ENCODE measurements at places on chromosomes 1 and 21.

DNA sequence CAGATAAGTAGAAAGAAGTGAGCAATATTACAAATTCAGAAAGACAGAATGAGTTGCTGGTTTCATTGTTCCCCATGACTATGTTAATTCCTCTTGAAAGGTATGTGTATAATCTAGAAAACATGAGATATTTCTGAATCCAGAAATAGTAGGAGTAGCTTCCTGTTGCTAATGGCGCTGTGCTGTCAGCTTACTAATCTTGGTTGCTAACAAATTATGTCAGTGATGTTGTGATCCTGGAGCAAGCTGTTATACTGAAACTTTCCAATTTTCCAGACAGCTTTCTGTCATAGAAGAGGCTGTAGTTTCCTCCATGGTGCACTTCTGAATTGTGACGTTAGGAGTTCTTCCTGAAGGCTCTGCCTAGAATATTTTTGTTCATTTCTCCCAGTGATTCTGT lies 372.3 kb downstream of the USP25 start:
- no peak for DNase-seq

DNA sequence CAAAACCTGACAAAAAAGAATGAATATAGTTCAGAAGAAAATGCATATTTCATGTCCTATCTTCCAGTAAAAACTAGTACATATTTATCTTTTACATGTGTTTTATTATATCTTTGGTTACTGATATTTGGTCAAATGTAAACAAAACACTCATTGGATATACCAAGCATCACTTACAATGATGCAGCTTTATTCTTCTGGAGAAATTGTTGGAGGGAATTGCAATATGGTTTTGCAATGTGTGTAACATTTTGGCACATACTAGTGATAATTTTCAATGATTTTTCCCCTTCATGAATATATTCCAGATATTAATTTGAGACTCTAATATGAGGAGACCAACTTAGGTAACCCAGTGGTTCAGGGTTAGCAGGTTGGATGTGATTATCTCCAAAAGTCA lies 146.1 kb downstream of the ZC3H11B start:
- DNase-seq: no peak

GRCh38 chr1:55309053-55309452 lies 93.9 kb upstream of the USP24 start:
- DNase-seq: no peak

DNA sequence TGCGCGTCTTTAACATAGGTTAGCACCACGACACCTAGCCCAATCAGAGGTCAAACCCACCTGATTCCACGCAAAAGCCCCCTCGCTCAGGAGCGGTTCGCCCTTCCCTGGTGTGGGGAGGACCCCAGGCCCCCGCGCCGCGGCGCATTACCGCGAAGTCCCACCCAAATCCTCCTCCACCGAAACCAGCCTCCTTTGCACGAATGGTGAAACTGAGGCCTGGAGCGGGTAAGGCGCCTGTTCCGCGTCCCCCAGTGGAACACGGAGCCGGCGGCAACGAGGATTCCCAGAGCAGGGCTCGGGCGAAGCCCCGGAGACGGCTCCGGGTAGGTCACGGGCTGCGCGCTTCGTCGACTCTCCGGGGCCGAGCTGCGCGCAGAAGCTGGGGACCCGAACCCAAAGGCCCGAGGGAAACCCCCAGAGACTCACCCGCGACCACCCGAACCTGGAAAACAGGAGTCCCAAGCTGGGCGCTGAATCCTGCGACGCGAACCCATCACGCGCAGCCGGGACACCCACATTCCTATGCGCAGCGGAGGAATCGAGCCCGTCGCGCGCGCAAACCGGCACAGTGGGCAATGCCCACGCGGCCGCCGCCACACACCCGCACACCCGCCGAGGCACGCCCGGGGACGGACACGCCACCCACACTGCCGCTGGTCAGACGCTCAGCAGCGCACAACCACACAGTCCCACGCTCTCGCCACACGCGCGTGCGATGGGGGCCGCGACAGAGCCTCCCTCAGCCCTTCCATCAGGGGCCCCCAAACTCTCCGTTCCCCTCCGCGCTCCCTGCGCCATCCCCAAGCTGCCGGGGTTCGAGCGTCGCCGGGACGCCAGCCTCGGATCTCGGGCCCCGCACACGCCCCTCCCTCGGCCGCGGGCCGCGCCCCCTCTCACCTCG lies 507 bp downstream of the GLIS1 start:
- DNase-seq: no peak

DNA sequence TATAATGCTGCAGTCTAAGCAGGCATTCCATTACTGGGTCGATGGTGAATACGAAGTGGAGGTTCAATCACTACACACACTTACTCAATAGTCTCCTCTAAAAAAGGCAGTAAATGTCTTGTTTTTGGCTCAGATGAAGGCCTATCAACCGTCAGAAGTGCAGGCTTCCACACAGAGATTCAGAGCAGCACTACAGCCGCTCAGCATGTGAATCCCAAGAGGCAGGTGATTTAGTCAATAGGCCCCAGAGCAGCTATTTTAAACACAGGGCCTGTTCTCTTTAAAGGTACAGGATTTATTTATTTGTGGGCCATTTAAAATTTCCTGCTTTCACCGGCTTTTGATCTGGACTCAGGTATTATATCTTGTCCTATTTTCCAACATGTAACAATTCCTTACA lies 293.7 kb downstream of the RGS7 start:
- DNase-seq: no peak

DNA sequence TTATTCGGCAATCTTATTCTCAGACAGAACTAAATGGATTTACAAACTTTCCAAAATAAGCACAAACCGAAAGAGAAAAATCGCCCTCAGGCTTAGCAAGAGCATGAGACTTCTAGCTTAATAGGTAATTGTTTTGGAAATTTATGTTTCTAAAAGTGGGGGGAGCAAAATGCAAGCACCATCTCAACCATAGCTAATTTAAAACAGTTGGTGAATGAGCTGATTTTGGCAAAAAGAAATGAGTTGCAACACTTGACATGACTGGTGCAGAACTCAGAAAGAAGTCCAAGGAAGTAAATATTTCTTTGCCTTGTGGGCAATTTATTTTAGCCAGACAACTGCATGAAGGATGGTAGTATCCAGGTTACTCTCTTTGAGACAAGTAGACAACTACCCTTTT lies 71.5 kb upstream of the PTGFR start:
- no peak for DNase-seq

DNA sequence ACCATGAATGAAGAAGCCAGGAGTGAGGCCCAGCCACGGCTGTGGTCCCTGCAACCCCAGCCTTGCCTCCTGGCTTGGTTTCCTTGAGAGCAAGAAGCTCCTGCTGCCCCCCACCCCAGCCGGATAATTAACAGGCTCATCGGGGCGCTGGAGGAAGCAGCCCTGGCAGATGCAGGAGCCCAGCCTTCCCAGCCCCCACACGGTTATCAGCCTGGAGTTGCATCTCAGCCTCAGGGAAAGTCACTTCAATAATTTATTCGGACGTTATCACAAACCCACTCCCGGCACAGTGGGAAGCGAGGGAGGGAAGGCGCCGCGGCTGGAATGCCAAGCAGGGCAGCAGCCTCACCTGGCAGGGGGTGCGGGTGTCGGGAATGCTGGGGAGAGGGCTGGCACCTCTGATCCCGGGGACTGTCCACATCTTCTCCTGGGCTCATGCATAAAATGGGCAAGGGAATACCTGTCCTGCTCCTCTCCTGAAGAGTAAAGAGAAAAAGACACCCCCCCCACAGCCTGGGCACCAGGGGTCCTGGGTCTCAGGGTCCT lies 43.3 kb upstream of the LRP8 start:
- DNase-seq: no peak

GRCh38 chr1:87330885-87331364 lies 2.2 kb downstream of the LMO4 start:
- DNase-seq: no peak

GRCh38 chr1:208737922-208738321 lies 493.7 kb upstream of the PLXNA2 start:
- DNase-seq: no peak

GRCh38 chr1:1430114-1430982 lies 5.1 kb upstream of the VWA1 start:
- peak; percentile 88 for DNase-seq

- DNase-seq: no peak
These were observed 141.7 kb upstream of the HOOK1 start for GRCh38 chr1:59672851-59673572.

GRCh38 chr1:195745189-195746010 lies 862.8 kb downstream of the KCNT2 start:
- no peak for DNase-seq

DNA sequence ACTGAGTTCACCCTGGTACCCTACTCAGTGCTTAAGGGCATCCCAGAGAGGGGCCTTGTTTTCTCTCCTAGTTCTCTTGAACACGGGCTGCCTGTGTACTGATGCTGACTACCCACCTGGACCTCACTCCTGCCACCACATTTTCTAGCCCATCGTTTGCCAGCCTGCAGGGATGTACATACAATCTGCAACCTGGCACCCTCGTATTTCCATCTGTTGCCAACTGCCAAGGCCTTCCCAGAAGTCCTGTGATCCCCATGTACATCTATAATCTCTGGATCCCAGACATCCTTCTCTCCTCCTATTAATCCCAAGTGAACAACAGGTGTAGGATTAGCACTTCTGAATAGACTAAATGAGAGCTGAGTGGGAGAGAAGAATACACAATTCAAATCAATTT lies 212.0 kb downstream of the SLC45A1 start:
- no peak for DNase-seq

GRCh38 chr21:46194374-46195334 lies 10.4 kb upstream of the SPATC1L start:
- no peak for DNase-seq

DNA sequence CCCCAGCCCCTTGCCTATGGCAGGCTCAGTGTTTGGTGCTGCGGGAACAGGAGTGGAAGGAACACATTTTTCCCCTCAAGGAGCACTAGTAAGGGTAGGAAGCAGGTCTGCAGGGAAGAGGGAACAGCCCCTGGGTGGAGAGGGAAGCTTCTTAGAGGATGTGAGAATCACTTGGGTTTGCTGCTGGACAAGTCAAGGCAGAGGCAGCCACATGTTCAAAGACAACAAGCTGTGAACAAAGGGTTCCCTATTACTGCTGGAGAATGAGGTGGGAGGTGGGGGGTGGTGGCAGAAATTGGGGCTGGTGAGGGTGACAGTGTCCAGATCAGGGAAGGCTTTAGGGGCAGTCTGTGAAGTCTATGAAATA lies 24.8 kb upstream of the CITED4 start:
- no peak for DNase-seq

- peak; percentile 93 for DNase-seq
These were observed 36.6 kb upstream of the OPRD1 start for GRCh38 chr1:28775121-28775942.

GRCh38 chr21:44498280-44499210 lies 41.5 kb downstream of the KRTAP10-1 start:
- no peak for DNase-seq

DNA sequence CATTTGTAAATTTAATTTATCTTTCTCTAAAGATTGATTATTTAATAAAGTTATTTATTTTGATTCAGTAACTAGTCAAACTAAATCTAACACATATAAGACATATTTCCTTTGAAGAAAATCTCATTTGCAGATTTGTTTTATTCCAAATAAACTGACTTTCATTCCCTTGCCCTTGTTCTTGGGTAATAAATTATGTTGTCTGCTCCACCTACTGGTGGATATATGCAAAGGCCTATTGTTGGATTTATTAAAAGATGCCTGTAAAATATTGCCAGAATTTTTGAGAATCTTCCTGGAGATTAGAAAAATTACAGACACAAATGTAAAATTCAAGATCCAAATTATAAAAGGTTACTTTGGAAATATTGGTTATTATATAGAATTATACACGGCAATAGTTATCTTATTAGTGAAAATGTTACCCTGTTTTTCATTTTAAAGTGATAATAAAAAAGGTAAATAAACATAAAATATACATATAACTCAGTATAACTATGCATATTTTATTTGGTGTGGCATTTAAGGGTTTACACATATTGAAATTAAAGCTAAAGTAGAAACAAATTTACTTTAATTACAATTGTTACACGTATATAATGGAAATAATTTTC lies 116.1 kb downstream of the SPATA17 start:
- DNase-seq: no peak

DNA sequence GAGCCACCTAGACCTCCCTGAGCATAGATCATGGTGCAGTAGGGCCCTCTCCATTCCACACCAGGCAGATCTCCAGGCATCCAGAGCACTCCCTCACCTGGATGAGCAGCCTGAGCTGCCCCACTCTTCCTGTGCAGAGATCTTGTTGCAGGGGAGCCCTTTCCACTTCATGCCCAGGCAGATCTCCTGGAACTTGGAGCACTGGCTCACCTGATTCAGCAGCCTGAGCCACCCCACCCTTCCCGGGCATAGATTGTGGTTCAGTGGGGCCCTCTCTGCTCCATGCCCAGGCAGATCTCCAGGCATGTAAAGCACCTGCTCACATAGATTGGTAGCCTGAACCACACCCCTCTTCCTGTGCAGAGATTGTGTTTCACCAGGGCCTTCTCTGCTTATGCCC lies 78.0 kb downstream of the SEC16B start:
- no peak for DNase-seq

- DNase-seq: no peak
These were observed 422.9 kb upstream of the BEND5 start for GRCh38 chr1:49199564-49199963.

- DNase-seq: no peak
These were observed 99.5 kb downstream of the MAN1A2 start for GRCh38 chr1:117466761-117467160.

DNA sequence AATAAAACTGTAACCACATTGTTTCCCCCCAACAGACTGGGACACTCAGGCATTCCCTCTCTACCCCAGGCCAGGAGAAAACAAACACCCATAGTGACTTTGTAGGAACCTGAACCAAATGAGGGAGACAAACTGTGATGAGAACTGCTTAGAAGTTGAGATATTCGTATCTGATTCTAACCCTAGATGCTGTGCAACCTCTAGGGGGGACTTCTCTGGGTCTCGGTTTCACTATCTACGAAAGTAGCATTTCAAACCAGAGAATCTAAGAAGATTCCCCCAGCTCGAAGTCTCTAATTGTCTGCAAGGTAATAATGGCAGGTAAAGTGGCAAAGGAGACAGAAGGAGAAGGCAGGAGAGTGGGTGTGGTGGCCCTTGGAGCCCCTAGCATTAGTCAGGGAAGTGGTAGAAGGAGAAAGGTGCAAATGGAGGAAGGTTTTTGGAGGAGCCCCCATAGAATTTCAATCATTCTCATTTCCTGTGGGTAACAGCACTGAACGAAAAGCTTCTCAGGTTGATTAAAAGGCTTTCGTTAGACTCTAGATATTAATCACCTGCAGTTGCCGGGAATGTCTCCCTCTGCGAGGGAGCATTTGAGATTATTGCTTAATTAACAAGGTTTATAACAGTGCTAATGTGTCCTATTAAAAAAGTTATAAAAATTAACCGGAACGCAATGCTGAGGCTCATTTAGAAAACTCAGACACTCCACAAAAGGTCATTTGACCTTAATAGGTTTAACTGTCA lies 46.4 kb downstream of the BEND5 start:
- DNase-seq: no peak

- DNase-seq: no peak
These were observed 128.4 kb upstream of the CAMK1G start for GRCh38 chr1:209455145-209455544.
